HCT116 (cell line): ENCODE measurements at places on chromosomes 13 and 19. TPM values are rescaled to one million over a fixed set of nuclear protein-coding genes. Genes with fewer than 3 reads are reported as not detected.

Gene SYCN
- not detected for total RNA-seq

DNA sequence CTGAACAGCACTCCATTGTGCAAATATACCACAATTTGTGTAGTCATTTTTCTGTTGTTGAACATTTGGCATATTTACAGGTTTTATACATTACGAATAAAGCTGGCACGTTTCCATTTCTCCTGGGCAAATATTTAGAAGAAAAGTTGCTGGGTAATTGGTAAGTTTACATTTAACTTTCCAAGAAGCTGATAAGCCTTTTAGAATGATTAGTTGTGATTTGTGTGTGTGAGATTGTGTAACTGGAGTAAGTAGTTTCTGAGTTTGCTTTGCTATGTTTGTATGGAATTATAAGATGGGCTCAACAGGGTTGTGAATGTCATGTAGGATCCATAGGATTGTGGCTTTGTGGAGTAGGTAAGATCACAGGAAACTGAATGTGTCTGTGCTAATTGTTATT is 1.6 kb upstream of the ZNF529 start:
- no peaks in the 10 kb centered on the region for H3K36me3 ChIP-seq
- H3K27ac ChIP-seq = no peak overlapping the region
- no peaks in the 10 kb centered on the region for H3K4me1 ChIP-seq
- DNase-seq = no peak
- no peaks in the 10 kb centered on the region for H3K27me3 ChIP-seq

Gene PPAN
- total RNA-seq = 101 TPM

Gene SULT2A1
- total RNA-seq = 0.27 TPM

DNA sequence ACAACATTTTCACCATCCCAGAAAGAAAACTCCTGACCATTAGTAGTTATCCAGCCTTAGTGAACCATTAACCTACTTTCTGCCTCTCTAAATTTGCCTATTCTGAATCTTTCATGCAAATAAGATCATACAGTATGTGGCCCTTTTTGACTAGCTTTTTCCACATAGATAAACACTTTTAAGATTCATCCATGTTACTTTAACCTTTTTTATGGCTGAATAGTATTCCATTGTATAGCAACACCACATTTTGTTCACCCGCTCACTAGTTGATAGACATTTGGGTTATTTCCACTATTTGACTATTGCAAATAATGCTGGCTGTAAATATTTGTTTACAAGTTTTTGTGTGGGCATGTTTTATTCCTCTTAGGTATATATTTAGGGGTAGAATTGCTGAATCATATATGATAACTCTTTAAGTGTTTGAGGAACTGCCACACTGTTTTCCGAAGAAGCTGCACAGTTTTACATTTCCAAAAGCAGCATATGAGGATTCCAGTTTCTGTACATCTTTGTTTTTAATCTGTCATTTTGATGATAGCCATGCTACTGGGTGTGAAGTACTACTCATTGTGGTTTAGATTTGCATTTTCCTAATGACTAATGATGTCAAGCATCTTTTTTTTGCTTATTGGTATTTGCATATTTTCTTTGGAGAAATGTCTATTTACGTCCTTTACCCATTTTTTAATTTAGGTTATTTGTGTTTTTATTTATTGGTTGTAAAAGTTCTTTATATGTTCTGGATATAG is 17.1 kb downstream of the COG6 start:
- H3K36me3 ChIP-seq = no peaks in the 10 kb centered on the region
- H3K4me1 ChIP-seq = no peaks in the 10 kb centered on the region
- no peak overlapping the region for H3K27ac ChIP-seq
- H3K27me3 ChIP-seq = no peaks in the 10 kb centered on the region

- peak overlapping the region; percentile 62 for H3K4me3 ChIP-seq
- H3K27ac ChIP-seq = peak overlapping the region; percentile 95
- no peaks in the 10 kb centered on the region for H3K27me3 ChIP-seq
These were observed 774 bp upstream of the PPP2R1A start for GRCh38 chr19:52188822-52189734.

Gene ATP1A3
- total RNA-seq = 34.7 TPM

DNA sequence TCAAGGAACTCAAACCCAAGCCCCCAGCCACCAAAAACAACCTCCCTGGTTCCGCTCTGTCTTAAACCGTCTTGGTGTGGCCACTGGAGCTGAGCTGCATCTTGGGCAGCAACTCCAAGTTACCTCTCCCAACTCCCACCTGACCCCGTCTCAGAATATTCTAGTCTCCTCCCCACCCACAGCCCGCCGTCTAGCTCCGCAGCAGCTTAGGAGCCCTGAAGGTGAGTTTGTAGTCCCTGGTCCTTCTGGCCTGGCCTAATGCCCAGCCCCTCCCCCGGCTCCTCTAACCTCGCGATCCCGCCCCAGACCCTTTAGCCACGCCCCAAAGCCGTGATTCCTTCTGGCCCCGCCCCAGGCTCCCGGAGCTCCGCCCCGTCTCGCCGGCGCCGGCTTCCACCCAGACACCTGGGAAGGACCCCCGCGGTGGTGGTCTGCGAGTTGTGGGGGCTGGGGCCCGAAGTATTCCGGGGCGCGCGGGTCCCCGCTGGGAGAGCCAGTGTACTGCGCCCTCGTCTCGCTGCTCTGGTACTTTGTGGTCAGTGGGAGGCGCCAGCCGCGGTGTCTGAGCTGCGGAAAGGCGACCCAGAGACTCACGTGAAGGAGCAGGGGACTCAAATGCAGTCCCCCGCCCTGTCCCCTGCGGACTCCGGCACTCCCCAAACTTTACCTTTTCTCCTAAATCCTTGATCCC is 2.5 kb upstream of the LHB start:
- H3K27me3 ChIP-seq = no peaks in the 10 kb centered on the region
- H3K4me3 ChIP-seq = peak overlapping the region; percentile 60
- peak overlapping the region; percentile 95 for H3K27ac ChIP-seq
- peak; percentile 58 for DNase-seq

DNA sequence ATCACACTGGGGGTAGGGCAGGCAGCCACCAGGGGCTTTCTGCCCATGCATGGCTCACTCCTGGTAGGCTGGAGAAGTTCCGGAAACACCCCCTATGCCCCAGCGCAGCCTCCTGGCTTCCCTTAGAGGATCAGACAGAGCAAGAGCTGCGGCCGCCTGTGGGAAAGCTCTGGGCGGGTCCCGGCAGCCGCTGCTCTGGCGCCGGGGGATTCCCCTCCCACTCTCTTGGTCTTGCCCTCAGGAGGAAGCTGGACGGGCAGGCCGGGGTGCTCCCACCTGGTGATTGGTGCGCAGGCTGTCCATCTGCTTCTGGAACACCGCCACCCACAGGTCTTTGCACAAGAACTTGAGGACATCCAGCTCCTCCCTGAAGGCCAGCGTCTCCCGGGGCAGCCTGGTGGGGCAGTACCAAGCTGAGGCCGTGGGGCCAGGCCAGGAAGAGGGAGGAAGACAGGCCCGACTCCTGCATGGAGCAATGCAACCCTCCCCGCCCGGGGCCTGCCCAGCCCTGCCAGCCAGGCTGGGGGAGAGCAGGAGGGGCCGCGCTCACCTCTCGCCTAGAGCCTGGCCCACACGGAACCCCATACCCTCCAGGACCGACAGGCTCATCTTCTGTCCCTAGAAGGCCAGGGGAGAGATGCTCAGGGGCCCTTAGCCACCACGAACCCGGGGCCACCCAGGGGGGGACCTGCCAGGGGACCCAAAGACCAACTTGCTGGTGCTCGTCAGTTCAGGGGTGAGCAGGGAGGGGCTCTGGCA is 4.0 kb upstream of the NKPD1 start:
- H3K4me1 ChIP-seq = peaks cover 22% of the 10 kb centered on the region
- no peak overlapping the region; the same call in 1 of the 2 replicates for H3K27ac ChIP-seq
- H3K4me3 ChIP-seq = peak overlapping the region; percentile 20; the same call in 1 of the 2 replicates

Gene IL12RB1
- not detected for total RNA-seq

- peak; percentile 62 for DNase-seq
- no peak overlapping the region for H3K4me3 ChIP-seq
- no peak overlapping the region for H3K27ac ChIP-seq
These were observed 485.3 kb downstream of the SLITRK6 start for GRCh38 chr13:85313761-85314503.

DNA sequence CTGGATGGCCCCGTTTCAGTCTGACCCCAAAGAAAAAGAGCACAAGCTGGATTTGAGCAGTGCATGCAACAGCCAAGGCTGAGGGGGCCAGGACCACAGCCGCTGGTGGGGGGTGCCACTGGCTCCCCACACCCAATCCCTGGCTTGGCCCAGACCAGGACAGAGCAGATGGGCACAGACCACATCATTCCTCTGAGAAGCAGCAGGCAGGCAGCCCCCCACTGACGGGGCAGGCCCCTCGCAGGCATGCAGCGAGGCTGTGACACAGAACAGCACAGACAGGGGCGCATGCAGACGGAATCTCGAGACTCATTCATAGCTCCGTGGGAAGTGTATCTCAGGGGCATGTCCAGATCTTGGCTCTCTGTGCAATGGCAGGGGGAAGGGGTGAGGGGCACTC is 74.9 kb downstream of the IER2 start:
- H3K27ac ChIP-seq = no peak overlapping the region
- no peaks in the 10 kb centered on the region for H3K36me3 ChIP-seq
- no peak for DNase-seq

Gene LYL1
- total RNA-seq = 2.6 TPM

Gene CYP4F3
- 3.6 TPM for total RNA-seq

- peak; percentile 40 for DNase-seq
- no peak overlapping the region for H3K4me3 ChIP-seq
- no peaks in the 10 kb centered on the region for H3K4me1 ChIP-seq
These were observed 5.7 kb downstream of the SHISA7 start for GRCh38 chr19:55437410-55437809.

DNA sequence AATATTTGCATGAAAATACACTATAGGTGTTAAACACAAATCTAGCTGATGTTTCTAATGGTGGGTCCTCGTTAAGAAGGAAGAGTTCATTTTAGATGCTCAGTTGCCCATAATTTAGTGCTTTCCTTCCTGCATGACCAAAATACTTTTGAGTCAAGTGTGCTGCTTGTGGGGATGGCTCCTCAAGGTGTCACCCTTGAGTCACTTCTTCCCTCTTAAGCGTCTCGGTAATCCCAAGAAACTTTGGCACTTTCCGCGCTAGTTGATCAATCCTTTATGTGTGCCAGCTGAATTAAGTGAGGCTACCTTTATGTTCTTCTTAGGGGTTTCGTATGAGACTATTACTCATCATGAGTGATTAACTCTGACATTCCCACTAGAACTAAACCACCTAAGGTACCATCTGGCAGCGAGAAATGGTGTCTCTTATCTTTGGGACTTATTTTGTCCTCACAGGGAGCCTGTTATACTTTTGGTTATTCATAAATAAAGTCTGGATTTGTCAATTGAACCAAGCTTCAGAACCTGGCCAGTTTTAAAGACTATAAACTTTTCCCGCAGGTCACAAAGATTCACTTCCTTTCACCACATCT is 106.8 kb downstream of the NHLRC3 start:
- DNase-seq = peak; percentile 41
- no peaks in the 10 kb centered on the region for H3K4me1 ChIP-seq
- H3K27me3 ChIP-seq = peaks cover 31% of the 10 kb centered on the region

Gene RNU6-9
- total RNA-seq = not detected

DNA sequence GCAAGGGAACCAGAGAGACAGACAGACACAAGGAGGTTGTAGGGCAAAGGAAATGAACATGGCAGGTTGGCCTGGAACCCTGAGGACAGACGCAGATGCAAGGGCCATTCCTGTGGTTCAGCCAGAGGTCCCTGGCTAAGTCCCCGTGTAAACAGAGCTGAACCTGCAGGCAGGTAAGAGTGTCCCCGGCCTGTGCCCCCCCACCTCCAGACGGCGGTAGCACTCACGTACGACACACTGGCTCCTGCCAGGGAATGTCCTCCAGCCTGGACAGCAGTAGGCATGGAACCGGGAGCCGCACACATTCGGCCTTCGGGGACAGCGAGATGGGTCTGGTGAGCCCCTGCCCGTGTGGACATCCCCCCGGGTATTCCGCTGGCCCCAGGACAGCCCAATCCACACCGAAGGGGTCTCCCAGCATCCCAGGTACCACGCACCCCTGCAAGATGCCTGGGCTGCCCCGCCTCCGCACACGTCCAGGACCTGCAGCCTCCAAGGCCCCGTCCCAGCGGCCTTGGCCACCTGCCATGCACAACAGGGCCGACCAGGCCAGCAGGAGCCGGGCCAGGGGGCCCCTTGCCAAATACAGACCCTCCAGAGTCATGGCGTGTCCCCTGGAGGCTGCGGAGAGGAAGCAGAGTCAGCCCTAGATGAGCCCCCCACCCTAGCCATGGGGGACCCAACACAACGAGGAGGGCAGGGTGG is 2.4 kb downstream of the FBN3 start:
- H3K36me3 ChIP-seq = no peaks in the 10 kb centered on the region
- peaks cover 8% of the 10 kb centered on the region; the same call in 1 of the 2 replicates for H3K4me1 ChIP-seq
- H3K27me3 ChIP-seq = no peaks in the 10 kb centered on the region
- H3K27ac ChIP-seq = no peak overlapping the region
- DNase-seq = no peak

Gene PRTN3
- 2.7 TPM for total RNA-seq

Gene TSKS
- total RNA-seq = 0.76 TPM

DNA sequence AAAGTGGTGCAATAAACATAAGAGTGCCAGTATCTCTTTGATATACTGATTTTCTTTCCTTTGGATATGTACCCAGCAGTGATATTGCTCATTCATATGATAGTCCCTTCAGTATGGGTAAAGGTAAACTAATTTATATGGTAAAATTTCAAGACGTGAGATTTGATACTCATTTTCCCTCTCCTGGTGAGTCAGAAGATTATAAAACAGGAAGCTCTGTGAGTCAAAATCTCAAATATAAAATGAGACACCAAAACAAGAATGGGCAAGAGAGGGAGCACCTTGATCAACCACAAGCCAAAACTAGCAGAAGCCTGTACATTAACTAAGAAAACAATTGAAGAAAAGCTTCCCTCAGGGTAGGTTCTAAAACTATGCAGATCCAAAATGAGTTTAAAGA is 216.3 kb downstream of the SLITRK6 start:
- H3K4me3 ChIP-seq = no peak overlapping the region
- H3K36me3 ChIP-seq = no peaks in the 10 kb centered on the region
- H3K27ac ChIP-seq = no peak overlapping the region
- no peak for DNase-seq
- no peaks in the 10 kb centered on the region for H3K27me3 ChIP-seq

- no peaks in the 10 kb centered on the region for H3K36me3 ChIP-seq
- no peaks in the 10 kb centered on the region for H3K27me3 ChIP-seq
- H3K4me1 ChIP-seq = no peaks in the 10 kb centered on the region; the same call in 1 of the 2 replicates
- DNase-seq = no peak
These were observed 202.9 kb downstream of the SPRY2 start for GRCh38 chr13:80137994-80138393.

DNA sequence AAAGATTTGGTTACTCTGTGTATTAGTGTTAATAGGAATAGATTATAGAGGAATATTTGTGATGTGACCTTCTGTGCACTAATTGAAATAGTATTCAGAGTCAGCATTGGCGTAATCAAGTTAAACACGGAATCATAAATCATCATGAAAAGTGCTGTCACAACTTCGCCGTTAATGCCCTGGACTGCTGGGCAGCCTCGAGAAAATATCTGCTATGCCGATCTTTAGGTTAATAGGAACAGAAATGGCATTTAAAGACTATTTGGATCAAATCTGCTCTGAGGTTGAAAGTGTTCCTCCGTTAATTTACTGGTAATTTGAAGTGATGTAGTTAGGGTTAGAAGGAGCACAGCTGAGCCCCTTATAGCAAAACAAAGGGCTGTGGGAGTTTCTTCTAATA is 219.0 kb downstream of the MZT1 start:
- no peak for DNase-seq
- no peaks in the 10 kb centered on the region for H3K27me3 ChIP-seq
- H3K4me1 ChIP-seq = no peaks in the 10 kb centered on the region
- no peaks in the 10 kb centered on the region for H3K36me3 ChIP-seq
- no peak overlapping the region for H3K4me3 ChIP-seq
